ENCODE measurements at places on chromosomes 5 and 9.

GRCh38 chr5:77832938-77833337, 56.8 kb upstream of the TBCA start:
- no peak for DNase-seq

DNA sequence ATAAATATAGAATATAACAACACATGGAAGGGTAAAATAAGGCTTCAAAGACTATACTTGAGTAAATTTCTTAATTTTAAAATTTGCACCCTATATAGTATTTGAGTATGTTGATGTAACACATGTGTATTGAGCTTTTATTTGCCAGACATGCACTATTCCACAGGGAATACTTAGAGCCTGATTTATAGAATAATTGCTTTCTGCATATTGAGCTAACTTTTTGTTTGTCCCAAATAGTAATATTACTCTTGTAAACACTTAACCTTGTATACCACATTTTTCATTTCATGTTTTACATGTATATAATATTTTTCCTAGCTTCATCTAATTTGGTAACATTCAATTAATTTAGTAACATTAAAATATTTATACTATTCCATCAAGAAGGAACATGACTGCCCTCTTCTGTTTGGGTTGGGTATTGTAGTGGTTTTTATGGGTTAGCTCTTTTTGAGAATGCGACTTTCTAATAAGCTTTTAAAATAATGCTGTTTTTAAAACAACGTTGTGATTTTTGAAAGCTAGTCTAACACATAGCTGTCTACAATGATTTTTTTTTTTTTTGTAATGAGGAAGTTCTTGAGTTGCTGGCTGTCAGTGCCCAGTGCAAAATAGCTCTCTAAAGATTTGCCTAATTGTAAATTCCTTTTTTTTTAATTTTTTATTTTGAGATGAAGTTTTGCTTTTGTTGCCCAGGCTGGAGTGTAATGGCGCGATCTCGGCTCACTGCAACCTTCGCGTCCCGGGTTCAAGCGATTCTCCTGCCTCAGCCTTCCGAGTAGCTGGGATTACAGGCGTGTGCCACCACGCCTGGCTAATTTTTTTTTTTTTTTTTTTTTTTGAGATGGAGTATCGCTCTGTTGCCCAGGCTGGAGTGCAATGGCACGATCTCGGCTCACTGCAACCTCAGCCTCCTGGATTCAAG, 4.8 kb downstream of the SUB1 start:
- peak; percentile 16 for DNase-seq

GRCh38 chr5:107875833-107876232, 205.1 kb upstream of the EFNA5 start:
- DNase-seq = no peak

DNA sequence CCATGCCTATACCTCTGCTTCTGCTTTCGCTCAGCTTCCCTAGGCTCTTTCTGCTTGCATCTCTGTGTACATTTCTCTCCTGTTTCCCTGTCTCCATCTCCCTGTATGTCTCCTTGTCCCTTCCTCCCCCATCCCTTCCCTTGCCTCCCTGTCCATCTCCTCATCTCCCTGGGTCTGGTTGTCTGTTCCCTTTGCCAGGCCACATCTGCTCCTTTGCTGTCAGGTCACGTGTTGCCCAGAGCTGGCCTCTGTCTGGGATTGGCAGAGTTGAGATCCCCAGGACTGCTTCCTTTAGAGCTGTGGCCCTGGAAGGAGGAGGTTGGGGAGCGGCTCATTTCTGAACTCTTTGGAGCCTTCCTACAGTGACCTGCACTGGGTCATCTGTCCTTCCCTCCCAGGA, 31.8 kb upstream of the PTGS1 start:
- DNase-seq = no peak

GRCh38 chr9:12972608-12973589, 198.1 kb downstream of the LURAP1L start:
- no peak for DNase-seq

DNA sequence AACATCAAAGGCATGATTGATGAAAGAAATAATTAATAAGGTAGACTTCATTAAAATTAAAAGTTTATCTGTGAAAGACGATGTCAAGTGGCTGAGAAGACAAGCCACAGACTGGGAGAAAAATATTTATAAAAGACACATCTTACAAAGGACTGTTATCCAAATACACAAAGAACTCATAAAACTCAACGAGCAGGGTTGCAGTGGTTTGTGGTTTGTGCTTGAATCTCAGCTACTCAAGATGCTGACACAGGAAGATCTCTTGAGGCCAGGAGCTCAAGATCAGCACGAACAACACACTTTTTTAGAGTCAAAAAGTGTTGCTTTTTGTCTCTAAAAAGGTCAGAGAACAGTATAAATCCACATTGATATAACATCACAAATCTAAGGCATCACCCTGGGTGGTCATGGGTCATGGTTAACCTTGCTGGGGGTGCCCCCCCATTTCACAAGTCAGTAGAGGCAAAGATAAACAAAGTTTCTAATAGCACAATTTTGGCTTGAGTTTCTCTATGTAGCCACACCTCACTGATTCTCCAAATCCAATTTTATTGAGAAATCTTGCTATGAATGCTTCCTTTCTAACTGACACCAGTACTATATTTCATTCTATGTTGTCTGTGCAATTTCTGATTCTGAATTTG, 342.9 kb upstream of the RPS23 start:
- no peak for DNase-seq

- DNase-seq = no peak
These were observed 71.3 kb upstream of the HTR4 start for GRCh38 chr5:148725675-148726074.

GRCh38 chr5:32163785-32164184, 10.3 kb downstream of the GOLPH3 start:
- no peak for DNase-seq

DNA sequence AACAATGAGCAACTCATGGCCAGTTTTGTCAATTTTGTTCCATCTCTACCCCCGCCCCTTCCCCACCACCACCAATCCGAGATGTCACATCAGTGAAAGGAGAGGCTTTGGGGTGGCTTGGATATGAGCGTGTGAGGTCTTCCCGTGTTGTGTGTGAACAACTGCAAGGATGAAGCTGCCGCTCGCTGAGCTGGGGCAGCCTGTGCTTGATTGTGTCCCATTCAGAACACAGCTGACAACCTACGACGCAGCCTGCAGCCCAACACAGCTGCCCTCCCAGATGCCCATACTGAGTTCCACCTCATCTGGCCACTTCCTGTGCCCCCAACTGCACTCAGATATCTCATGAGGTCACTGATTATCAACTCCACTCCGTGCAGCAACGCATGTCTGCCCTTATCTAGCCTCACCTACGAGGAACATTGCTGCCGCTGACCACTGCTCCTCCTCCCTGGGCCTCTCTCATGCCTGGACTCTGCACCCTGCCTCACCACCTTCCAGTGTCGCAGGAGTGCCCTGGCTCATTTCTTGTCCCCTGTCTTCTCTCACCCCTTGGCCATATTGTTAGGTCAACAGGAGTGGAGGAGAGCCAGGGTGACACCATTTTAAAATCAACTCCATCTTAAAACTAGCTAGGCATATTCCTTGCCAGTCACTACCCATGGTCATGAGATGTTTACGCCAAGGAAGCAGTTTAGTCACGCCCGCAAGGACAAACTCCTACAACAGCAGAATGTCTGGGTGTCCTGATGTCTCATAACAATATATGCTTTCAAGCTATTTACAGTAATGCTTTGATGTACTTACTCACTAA, 7.3 kb upstream of the IL4 start:
- DNase-seq = no peak

GRCh38 chr5:58335518-58335917, 124.4 kb downstream of the PLK2 start:
- no peak for DNase-seq

- no peak for DNase-seq
These were observed 58.1 kb upstream of the DHFR start for GRCh38 chr5:80712919-80713318.

Data from NCI-H2107 (cell line).